ENCODE measurements at places on chromosomes 12 and 14.

DNA sequence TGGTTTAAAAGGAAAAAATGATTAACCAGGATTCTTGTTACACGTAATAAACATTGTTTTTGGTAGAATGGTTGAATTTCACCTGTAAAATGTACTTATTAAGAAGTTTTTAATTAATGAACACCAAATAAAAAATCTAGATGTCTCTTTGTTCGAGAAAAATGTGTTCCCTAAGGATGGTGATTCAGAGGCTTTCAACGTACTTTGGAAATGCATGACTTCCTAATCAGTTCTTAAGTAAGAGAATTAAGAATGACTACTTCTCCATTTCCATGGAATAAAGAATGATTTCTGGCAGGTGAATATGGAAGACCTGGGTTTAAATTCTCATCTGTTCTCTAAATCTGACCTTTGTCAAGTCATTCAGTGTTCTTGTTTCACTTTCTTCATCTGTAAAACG is 428.6 kb downstream of the KCNH5 start:
- no peak for DNase-seq

DNA sequence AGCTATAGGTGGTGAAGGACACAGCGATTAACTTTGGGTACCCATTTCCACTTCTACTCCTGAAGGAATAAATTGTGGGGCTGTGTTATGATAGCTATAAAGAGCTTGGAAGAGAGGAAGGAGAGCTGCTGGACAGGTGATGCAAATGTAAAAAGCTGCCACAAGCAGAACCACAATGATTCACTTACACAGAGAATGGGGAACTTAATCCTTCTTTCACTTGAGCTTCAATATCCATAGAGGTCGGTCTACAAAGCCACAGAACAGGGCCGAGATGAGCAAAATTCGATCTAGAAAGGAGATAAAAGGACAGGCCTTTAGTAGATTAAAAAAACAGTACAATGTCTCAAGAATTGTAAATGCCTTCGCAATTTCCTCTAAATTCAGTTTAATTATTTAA is 831.1 kb downstream of the LRFN5 start:
- DNase-seq, result no peak

- no peak for DNase-seq
Measured at GRCh38 chr14:51869411-51870100, 9.1 kb downstream of the GNG2 start.

DNA sequence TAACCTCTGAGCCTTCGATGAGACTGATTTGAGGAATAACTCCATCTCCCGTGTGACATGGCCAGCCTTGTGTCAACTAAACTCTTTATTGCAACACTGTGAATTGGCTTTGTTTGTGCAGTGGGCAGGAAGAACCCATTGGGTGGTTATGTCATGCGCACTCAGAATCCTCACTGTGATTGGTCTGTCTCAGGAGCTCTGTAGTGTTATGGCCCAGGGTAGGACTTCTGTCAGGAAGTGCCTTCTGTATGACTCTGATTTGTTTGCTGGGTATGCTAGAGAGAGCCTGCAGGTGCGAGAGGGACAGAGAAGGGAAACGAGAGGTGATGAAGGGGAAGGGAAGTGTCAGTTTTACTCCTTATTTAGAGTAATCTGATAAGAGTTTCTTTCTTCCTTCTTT is 71.5 kb upstream of the DCD start:
- no peak for DNase-seq

DNA sequence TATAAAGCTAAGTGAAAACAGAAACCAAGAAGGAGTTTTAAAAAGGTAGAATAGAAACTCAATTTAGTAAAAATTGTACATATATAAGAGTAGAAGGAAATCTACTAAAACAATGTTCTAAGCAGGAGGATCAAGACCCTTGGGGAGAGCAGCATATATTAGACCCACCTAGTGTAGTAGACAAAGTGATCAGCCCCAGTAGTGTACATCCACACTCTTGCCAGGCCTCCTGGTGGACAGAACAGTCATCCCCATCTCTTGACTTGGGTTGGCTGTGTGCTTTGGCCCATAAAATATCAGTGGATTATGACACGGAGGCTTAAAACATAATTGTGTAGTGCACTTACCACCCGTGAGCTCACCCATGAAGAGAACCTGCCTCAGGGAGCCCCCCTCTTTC is 10.9 kb upstream of the OTUB2 start:
- DNase-seq, result no peak

DNA sequence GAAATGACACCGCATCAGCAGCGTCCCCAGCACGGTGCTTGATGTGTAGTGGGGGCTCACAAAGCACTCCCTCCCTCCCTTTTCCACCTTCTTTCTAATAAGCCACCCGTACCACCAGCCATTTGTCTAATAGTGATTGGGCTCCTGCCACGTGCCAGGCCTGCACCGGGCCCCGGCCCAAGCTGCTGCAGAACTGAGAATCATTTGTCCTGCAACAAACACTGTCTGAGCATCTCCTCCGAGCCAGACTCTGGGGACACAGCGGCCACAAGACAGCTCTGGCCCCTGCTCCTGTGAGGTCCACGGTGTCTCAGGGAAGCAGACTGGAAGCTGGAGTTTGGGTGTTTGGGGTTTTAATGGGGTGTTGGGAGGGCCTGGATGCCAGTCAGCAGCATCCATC is 43.9 kb downstream of the MVK start:
- no peak for DNase-seq

DNA sequence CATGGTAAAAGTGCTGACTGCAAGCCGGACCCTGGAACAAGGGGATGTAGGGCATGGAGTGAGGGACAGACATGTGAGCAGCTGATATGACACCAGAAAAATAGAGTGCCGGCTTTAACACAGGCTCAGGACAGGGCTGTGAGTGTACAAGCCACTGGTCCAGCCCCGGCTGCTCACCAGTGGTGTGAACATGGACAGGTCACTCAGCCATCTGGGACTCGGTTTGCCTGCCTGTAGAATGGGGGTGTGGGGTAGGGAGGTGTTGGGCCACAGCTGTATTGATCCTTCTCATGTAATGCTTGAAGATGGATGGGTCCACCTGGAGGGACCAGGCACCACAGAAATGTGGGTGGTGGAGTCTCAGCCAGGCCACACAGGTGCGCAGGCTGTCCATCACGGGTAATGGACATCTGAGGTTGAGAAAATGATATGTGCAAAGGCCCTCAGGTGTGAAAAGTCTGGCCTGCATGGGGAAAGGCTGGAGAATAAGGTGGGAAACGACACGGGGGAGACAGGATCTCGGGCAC is 10.6 kb upstream of the KRT74 start:
- DNase-seq, result no peak

DNA sequence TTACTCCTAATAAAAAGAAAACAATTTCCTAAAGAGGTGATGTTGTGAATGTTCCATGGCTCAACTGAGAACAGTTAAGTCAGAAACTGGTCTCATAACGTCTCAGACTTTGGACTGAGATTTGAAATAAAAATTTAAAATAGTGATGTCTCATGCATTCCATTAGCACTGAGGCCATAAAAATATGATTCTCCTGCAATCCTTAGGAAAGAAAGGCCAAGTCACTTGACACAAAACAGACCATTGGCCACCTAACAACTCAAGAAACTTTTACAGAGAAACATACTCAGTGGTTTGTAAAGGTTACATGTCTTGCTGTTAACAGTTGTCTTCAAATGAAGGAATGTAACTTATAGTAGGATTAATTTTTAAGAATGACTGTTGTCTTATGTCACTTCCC is 58.1 kb downstream of the STAB2 start:
- no peak for DNase-seq

Data from lower lobe of right lung (tissue), 2 donors.